ENCODE measurements at places on chromosomes 2 and 18. TPM values are rescaled to one million over a fixed set of nuclear protein-coding genes. Genes with fewer than 3 reads are reported as not detected.

RGPD3 gene
- total RNA-seq = 0.13 TPM

CD8B2 gene
- total RNA-seq = not detected

ASB3 gene
- 10.0 TPM for total RNA-seq

SLC8A1 gene
- 0.34 TPM for total RNA-seq

RND3 gene
- total RNA-seq = 56.6 TPM

CFC1 gene
- not detected for total RNA-seq

MRO gene
- total RNA-seq = not detected

UGT1A10 gene
- not detected for total RNA-seq

SIX3 gene
- not detected for total RNA-seq

MREG gene
- total RNA-seq = 6.7 TPM

AOX1 gene
- total RNA-seq = 21.0 TPM

METAP1D gene
- total RNA-seq = 3.5 TPM

AQP12B gene
- not detected for total RNA-seq

ZNF397 gene
- 2.3 TPM for total RNA-seq

CCDC141 gene
- 0.13 TPM for total RNA-seq

CROCC2 gene
- total RNA-seq = not detected

CFAP65 gene
- total RNA-seq = not detected

ATG9A gene
- total RNA-seq = 71.1 TPM

ZAP70 gene
- total RNA-seq = 0.53 TPM

MARCO gene
- total RNA-seq = not detected

MAP3K19 gene
- total RNA-seq = not detected

SPHKAP gene
- total RNA-seq = not detected

TUBA3E gene
- not detected for total RNA-seq

AMER3 gene
- not detected for total RNA-seq

DNAH6 gene
- total RNA-seq = under 0.01 TPM

CYP1B1 gene
- not detected for total RNA-seq

SERPINB7 gene
- total RNA-seq = not detected

PTPRM gene
- total RNA-seq = 36.9 TPM

Data from mammary microvascular endothelial cell (primary cell).